ENCODE measurements at places on chromosomes 1 and 21.
A peak's percentile ranks its signal among the peaks of the same experiment; 100 is the strongest.

DNA sequence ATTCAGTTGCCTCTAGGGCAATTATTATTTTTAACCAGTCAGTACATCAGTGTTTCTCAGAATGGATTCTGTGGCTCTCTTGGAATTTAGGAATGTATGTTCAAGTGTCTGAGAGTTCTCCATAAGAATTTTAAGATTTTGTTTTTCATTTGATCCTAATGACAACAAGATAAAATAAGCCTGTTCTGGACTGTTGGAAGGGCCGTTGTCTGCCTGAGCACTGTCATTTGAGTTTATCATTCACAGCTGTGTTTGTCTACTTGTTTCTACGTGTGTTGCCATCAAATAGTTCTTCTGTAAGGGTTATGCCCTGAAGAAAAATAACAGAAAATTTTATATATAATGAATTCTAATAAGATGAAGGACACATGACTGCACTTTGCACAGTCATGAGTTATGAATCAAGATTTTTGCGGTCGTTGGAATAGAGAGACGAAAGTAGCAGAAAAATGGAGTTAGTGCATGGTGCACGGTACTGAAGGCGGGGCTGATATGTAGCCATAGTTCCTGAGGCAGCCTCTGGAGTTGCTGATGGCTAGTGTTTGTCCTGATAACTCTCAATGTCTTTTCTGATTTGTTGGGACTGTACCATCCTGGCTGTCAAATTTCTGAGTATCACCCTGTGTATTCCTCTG is 92.5 kb downstream of the NOS1AP start:
- DNase-seq: no peak

- no peak for DNase-seq
Observed at GRCh38 chr1:160124705-160125478, 9.3 kb downstream of the ATP1A2 start.

- DNase-seq: no peak
Observed at GRCh38 chr1:232990176-232991128, 40.0 kb downstream of the NTPCR start.

DNA sequence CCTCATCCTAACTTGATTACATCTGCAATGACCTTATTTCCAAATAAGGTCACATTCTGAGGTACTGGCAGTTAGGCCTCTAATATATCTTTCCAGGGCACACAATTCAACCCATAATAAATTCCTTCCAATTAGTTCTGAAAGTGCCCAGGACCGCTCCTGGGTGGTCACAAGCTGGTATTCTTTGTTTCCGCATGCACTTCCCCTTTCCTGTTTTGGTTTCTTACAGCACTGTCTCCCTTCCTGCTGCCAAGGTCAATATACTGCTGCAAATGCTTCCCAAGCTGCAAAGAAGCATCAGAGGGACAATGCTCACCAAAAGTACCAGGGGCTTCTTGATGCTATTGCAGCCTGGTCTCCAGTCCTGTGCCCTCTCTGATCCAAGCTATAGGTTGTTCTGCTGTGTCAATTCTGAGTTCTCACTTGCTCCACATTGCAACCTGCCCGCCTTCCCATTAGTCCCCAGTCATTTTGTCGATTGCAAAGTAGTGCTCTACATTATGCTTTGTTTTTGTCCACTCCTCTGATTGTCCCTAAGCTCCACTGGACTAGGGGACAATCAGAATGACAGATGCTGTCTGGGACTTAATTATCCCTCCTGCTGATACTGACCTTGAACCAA is 13.9 kb upstream of the XPR1 start:
- no peak for DNase-seq

DNA sequence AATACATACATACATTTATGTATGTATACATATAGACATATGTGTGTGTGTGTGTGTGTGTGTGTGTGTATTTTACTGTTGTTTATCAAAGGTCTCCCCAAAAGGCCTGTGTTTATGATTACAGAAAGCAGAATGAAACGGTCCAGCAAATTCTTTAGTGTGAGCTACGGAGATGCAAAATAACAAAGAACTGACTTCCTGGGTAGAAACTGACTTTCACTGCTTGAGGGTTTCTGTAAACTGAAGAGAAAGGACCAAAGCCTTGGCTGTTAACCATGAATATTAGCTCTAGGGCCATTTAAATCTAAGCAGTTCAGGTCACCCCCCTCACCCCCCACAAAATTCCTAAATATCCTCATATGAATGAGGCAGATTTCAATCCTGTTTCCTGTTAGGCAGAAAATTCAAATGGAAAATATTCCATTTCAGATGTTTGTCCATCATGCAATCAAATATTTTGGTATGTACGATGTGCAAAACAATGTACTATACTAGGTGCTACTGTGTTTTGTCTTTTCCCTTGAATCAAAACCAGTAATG is 213.2 kb downstream of the TGFB2 start:
- DNase-seq: no peak

- no peak for DNase-seq
Observed at GRCh38 chr1:1435106-1435903, at the start of gene VWA1. Gene VWA1 (plus strand): TSS chr1:1435690. CDS start chr1:1435749, 59 bp downstream.

GRCh38 chr1:248702714-248703113 is at the start of gene OR14I1:
Gene OR14I1 (minus strand): TSS chr1:248702766.
- no peak for DNase-seq

GRCh38 chr1:46133181-46133658 is 791 bp upstream of the PIK3R3 start:
- no peak for DNase-seq

- no peak for DNase-seq
Observed at GRCh38 chr1:91876040-91876470, 9.9 kb downstream of the TGFBR3 start.

DNA sequence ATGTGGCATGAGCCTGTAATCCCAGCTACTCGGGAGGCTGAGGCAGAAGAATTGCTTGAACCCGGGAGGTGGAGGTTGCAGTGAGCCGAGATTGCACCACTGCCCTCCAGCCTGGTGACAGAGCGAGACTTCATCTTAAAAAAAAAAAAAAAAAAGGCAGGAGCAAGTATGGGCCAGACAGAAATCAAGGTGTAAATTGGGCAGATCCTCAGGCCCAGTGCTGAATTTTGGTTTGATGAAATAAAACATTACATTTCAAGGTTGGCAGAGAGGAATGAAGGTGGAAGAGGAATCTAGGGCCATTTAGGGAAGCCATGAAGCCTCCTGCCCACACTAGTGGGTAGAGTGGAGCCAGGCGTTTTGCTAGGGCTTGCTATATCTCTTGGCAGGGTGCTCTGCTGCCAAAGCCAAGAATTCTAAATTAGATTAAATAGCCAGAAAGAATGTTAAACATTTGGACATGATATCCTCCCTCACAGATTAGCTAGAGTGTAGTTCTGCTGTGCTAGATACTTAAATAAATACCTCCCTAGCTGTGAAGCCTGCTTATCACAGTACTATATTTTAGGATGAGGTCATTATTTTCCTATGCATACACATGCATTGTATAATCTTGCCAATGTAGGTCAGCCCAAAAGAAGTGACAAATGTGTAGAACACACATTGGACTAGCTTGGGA is 16.6 kb upstream of the LGALS8 start:
- no peak for DNase-seq

- peak; percentile 59 for DNase-seq
Observed at GRCh38 chr1:13583966-13584791, 547 bp downstream of the PDPN start.

DNA sequence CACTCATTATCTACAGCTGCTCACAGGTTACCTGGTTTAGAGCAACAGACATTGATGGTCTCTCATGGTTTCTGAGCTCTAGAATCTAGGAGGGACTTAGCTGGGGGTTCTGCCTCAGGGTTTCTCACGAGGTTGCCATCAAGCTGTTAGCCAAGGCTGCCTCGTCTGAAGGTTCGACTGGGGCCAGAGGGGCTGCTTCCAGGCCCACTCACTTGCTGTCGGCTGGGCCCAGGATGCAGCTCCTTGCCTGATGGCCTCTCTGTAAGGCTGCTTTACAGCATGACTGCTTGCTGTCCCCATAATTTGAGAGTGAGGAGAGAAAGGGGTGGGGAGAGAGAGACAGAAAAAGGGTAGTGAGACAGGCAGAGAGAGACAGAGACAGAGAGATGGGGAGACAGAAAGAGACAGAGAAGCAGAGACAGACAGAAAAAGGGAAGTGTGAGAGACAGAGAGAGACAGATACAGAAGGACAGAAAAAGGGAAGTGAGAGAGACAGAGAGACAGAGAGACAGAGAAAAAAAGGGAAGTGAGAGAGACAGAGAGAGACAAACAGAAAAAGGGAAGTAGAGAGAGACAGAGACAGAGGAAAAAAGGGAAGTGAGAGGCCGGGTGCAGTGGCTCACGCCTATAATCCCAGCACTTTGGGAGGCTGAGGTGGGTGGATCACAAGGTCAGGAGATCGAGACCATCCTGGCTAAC is 106.8 kb upstream of the C1orf174 start:
- DNase-seq: no peak

DNA sequence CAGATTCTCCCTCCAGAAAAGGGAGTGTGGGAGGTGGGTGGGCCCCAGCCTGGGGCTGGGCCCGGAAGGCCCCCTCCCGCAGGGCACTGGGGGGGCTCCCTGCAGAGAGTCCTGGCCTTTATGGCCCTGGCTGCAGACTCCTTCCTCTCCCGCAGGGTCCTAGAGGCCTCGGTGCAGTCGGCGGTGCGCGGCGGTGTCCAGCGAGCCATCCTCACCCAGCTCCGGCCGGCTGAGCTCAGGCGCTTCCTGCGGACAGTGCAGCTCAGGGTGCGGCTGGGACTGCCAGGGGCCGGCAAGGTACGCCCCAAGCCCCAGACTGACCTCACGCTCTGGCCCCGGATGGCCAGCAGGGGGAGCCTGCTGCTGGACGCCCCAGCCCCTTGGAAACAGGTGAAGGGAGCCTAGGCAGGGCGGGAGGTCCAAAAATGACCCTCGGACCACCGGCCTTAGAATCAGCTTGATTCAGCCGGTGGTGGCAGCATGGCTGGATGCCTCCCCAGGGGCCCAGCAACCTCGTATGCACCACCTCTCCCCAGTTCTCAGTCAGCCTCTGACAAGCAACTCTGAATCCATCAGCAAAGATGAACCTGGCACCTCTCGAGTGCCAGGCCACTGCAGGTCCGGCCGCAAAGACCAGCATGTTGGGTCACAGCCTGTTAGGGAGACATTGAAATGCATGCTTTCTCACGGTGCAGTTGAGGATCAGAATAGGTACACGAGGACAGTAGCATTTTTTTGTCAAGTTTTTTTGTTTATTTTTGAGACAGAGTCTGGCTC is 20.6 kb downstream of the MTHFR start:
- peak; percentile 49 for DNase-seq

GRCh38 chr1:116556289-116557006 is 14.4 kb downstream of the CD58 start:
- DNase-seq: no peak

DNA sequence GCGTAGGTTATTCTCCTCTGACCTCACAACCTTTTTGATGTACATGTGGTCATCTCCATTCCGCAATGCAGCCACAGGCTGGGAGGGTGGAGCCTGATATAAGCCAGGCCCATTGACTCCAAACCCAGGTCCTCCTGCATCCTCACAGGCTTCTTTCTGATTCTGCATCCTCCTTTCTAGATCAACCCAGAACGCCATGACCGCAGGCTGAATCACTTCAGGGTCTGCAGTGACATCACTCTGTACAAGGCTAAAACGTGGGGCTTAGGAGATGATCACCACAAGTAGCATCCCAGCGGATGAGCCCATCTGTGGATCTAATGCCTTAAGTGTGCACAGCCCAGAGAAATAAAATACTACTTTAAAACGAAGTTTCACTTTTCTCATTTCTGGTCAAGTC is 16.1 kb downstream of the EBNA1BP2 start:
- DNase-seq: no peak

DNA sequence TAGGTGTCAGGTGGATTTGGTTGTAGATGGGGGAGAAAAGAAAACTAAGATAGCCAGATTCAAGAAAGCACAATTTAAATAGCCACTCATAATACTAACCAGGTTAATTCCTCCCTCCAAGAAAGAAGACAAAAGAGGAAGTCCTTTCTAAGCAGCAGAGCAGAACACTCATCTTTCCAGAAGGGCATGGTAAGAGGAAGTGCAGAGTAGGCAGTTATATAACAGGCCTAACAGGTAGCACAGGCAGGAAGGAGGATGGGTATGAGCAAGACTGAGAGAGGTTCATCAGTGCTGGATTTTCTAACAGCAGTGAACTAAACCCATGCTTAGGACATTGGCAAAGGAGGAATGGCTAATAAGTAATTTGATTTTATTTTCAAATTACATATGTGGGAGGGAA is 517.5 kb downstream of the PLPP3 start:
- no peak for DNase-seq

DNA sequence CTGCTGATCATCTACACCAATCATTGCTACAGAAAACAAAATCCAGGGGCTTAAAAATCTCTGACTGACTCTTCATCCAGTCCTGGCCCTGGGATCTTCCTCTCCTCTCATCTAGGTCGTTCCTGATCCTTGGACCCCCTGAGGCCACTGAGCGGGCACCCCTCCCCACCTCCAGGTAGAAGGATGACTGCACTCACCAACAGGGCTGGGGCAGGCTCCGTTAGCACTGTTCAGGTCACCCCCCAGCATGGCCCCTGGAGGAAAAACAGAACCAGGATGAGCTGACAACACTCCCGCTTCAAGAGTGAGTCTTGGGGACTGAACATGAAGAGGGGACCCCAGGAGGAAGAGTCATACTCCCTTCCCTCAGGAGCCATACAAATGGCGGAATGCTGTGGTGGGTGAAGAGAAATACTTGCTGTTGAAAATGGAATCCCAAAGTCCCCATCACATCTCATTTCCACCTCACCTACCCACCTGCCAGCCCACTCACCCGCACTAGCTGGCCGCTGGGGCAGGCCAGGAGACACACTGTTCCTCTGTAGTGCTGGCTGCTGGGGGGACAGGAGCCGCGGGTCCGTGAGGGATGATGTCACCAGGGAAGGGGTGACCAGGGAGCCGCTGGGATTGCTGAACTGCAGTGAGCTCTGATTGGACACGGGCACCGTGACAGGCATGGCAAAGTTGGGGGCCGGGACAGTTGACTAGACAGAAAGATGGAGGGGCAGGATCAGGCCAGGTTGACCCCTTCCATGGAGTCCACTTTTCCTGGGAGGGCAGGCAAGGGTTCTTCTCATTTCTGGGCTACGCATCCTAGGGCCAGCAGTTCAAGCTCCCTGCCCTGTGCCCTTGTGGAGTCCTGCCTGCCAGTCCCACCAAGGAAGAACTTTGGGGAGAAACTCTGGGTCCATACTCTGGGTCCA is 21.2 kb downstream of the MEF2D start:
- DNase-seq: no peak

DNA sequence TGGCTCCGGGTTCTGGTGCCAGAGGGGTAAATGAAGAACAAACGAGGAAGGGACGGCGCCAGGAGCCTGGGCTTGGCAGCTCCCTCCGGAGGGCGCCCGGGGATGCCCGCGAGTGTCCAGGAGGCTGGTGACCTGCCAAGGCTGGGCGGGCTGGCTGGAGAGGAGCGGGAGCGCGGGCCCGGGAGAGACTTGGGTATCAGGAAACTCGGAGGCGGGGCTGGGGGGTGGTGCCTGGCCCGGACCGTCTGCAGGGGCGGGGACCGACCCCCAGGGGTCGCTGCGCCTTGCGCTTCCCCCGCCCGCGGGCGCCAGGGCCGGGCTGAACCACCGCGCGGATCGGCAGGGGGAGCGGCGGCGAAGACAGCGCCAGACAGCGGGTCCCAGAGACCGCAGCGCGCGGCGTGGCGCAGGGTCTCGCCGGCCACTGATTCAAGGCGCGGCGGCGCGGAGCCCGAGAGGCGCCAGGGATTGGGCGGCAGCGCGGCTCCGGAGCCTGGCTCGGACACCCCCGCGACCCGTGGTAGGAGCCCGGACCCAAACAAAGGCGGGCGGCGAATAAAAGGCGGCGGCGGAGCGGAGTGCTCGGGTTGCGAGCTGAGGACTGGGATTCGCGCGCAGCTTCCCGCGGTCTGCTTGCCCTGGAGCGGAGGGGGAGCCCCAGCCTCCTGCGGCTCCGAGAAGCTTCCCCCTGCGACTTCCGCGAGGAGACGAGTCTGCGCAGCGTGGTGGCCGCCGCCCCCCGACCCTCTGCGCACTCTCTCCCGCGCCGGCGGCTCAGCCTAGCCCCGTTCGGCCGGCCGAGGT is at the start of gene DISP3:
DISP3 (plus strand) TSS at position 585 of the 804 bp plus-strand sequence. CDS start 21,838 bp downstream, outside the sequence.
- DNase-seq: peak; percentile 38

Data from muscle of arm (tissue), 14 donors.